ENCODE measurements at places on chromosomes 1 and 21.

DNA sequence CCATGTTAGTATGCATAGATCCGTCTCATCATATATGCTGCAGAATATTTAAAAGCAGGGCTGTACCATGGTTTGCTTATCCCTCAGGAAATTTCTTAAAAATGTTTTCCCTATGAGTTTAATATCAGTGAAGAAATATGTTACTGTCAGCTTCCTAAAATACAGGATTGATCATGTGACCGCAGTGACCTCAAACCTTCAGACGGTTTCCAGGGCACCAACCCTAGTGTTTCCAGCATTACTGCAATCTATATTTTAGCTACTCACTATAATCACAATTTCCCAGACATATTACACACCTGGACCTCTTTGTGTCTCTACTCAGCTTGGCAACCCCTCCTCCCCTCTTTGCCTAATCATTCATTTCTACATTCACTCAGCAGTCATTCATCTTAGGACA is 7.7 kb upstream of the SDHB start:
- no peak for DNase-seq

GRCh38 chr1:186183219-186183618 is 191.8 kb downstream of the TPR start:
- peak; percentile 72 for DNase-seq

DNA sequence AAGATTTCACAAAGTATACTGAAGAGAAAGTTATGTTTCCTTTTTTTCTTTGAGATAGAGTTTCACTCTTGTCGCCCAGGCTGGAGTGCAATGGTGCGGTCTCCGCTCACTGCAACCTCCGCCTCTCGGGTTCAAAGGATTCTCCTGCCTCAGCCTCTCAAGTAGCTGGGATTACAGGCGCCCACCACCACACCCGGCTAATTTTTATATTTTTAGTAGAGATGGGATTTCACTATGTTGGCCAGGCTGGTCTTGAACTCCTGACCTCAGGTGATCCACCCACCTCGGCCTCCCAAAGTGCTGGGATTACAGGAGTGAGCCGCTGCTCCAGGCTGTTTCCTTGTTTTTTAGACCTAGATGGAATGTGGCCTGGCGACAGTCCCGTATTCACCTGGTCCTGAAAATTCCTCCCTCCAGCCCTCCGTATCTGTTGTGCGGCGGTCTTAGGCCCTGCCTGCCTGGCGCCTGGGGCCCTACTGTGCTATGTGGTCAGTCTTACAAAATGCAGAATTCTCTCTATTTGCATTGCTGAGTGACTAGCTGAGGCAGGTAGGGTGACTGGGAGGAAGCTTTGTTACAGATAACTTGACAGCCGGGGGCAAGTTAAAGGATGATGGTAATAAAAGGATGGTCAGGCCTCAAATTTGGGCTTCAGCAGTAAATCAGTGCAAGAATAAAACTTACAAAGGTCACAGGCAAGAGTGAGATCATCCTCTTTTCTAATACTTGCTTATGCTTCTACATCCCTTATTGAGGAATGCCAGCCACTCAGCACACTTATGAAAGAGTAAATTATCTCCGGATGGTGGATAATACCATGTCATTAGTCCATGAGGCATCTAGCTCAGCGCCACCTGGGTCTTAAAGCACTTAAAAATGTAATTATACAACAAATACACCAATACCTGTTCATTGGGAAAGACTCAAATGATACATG is 30.3 kb downstream of the PARK7 start:
- DNase-seq, result no peak

DNA sequence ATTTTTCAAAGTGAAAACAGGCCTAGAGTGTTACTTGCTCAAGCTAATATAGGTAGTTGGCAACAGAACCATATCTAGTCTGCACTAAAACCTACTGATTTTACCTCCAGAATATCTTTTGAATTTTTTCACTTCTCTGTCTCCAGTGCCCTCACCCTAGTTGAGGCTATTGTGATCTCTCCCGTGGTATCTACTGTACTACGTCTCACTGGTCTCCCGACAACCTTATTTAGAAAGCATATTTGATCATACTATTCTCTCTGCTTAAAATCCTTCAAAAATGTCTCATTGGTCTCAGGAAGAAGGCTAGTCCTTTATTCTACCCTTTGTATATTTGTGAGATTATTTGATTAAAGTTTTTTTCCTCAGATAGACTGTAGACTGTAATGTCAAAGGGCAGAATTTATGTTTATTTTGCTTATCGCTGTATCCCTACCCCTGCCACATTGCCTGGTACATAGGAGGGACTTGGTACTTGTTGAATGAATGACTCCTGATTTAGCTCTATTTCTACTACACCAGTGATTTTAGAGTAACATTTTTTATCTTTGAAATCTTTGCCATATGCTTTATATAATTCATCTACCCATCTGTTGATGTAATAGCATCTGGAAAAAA is 135.5 kb upstream of the KIAA1614 start:
- DNase-seq, result no peak

DNA sequence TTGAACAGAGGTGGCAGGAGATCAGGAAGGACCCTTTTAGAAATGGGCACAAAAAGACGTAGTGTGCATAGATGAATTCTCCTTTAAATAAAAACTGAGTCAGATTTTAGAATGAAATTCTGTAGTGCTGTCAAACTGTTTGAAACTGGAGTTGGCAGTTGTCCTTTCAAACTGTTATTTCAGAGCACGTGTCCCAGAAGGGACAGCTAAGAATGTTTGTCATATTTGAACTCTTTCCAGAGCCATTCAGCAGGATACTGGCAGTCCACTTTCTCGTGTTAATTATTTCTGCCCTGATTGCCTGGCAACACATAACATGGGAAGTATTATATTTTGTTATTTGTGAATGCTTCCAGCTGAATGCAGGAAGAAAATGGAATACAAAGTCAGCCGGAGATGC is 212.3 kb upstream of the DPYD start:
- no peak for DNase-seq
